ENCODE measurements at places on chromosomes 5 and 9. TPM values are rescaled to one million over a fixed set of nuclear protein-coding genes. Genes with fewer than 3 reads are reported as not detected.

Gene LCN1
- total RNA-seq: not detected

Gene HEMGN
- 1.2 TPM for total RNA-seq

Gene VDAC1
- total RNA-seq: 423 TPM

Gene INSYN2B
- not detected for total RNA-seq

Gene C5orf22
- total RNA-seq: 21.7 TPM

Gene GPBP1
- 123 TPM for total RNA-seq

Gene TRIM36
- 0.13 TPM for total RNA-seq

Gene AGPAT2
- 14.6 TPM for total RNA-seq

Gene INSL4
- not detected for total RNA-seq

Gene MPDZ
- total RNA-seq: not detected

Gene ITK
- 144 TPM for total RNA-seq

Gene ARRDC3
- total RNA-seq: 60.9 TPM

Gene TMEM174
- not detected for total RNA-seq

Gene NCS1
- total RNA-seq: 30.4 TPM

Gene IQGAP2
- 83.2 TPM for total RNA-seq

Gene GALNT12
- total RNA-seq: 5.5 TPM

Gene EPB41L4A
- total RNA-seq: 0.30 TPM

Gene IFNB1
- total RNA-seq: not detected

Measured in activated T-helper 17 cell treated with anti-CD3 and anti-CD28 coated beads, Interleukin-2, amount 50 U/mL, for 72 hours (primary cell).